ENCODE measurements at places on chromosomes 4 and X.

GRCh38 chr4:123014038-123014437, 91.6 kb upstream of the NUDT6 start:
- no peak for DNase-seq

GRCh38 chr4:145823743-145824142, 114.9 kb downstream of the ZNF827 start:
- no peak for DNase-seq

DNA sequence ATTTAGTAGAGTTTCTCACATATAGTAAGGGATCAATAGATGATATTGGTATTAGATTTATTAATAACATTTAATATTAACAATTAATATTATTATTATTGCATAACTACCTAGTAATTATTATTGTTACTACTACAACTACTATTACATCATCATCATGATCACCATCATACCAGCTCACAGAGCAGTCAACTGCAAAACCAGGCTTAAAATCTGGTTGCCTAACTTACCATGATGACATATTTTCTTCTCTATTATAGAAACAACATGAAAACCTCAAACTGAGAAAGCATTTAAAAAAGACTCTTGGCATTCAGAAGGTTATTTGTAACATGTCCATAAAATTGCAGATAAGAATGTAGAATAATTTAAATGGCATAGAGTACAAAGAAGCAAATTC, 247.0 kb upstream of the TTC29 start:
- no peak for DNase-seq

GRCh38 chrX:71170660-71171059, 26.0 kb downstream of the NLGN3 start:
- no peak for DNase-seq

DNA sequence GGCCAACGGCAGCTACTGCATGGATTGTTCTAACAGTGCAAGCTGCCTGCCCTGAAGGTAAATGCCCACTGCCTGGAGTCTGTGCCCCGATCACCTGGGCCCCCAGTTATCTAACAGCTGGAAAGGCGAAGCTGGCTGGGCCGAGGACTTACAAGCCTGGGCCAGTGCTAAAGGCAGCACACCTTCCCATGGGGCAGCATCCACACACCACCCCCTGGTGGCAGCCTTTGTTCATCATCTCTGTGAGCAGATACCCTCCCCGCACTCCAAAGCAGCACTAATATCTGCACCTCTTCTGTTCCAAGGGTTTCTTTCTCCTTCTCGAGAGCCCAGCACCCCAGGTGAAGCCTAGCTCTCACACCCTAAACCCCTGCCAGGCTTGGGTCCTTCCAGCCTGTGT, 7.6 kb downstream of the SLC2A9 start:
- no peak for DNase-seq

DNA sequence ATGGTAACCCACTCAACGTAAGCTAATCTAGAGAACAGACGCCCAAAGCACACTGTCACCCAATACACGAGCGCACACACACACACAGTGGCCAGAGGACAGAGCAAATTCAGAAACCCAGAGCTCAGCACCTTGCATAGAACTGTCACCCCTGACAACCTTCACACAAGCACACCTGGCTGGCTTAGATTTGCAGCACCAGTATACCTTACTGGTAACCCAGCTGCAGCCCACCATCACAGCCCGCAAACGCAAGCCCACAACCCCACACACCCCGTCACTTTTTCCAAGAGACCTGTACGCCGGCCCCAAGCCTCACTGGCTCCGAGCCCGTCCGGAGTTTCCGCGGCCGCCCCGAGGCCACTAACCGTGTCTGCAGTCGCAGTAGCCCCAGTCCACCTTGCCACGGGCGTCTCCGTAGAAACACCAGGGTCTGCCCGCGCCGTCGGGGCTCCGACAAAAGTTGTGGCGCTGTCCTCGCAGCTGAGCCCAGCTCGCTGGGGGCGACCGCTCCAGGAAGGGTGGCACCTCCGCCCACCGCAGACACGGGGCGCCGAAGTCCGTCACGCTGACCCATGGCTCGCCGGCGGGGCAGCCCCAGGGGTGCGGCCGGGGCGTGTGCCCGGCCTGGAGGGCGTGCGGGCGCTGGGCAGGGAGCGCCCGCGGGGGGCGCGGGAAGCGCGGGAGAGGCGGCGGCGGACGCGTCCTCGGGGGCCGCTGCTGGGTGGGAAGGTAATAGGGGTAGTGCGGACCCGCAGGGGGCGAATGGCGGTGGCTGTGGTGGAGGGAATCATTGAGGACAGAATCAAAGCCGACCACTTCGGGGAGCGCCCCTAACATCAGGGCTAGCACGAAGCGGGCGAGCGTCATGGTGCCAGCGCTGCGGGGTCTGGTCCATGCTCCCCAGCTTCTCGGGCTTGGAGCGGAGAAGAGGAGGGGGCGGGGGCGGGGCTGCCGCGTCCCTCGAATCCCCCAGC, 664 bp downstream of the PRSS12 start:
- no peak for DNase-seq

DNA sequence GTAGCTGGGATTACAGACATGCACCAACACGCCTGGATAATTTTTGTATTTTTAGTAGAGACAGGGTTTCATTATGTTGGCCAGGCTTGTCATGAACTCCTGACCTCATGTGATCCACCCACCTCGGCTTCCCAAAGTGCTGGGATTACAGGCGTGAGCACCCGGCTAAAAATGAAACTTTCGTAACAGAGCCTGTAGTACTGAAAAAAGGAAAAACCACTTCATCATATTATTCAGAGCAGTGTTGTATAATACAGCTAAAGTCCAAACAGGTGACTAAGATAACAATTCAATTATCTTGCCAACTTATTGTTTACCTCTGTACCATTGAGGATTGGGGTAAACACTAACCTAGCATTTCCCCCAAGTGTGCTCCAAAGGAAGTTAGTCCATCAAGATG, 43.9 kb upstream of the HPRT1 start:
- no peak for DNase-seq

Data from stimulated activated CD4-positive, alpha-beta T cell treated with anti-CD3 and anti-CD28 coated beads, TNF-alpha, amount 100 ng/mL, for 1 hour (primary cell).